IMR-90 (cell line): ENCODE measurements at places on chromosomes 3 and 15.

GRCh38 chr3:167484551-167484950 lies 10.7 kb upstream of the SERPINI2 start:
- DNase-seq = no peak

GRCh38 chr15:59553879-59554735 lies 57.5 kb upstream of the GCNT3 start:
- no peak for DNase-seq

GRCh38 chr15:29429584-29429983 lies 160.0 kb upstream of the NSMCE3 start:
- no peak for DNase-seq

DNA sequence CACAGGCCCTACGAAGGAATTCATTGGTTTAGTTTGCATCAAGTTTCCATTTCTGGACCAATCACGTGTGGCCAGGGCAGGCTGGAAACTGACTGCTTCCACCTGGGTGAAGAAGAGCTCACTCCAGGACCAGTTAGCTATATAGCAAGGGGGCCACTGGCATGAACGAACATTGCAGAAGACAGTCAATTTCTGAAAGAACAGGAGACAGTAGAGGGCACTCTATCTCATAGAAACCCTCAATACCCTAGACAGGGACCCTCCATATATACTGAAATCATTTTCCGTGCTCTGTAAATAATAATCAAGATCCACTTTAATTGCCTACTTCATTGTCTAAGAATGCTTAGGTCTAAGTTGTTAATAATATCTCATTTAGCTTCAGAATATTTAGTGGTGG lies 215.6 kb downstream of the CADPS start:
- DNase-seq = no peak

DNA sequence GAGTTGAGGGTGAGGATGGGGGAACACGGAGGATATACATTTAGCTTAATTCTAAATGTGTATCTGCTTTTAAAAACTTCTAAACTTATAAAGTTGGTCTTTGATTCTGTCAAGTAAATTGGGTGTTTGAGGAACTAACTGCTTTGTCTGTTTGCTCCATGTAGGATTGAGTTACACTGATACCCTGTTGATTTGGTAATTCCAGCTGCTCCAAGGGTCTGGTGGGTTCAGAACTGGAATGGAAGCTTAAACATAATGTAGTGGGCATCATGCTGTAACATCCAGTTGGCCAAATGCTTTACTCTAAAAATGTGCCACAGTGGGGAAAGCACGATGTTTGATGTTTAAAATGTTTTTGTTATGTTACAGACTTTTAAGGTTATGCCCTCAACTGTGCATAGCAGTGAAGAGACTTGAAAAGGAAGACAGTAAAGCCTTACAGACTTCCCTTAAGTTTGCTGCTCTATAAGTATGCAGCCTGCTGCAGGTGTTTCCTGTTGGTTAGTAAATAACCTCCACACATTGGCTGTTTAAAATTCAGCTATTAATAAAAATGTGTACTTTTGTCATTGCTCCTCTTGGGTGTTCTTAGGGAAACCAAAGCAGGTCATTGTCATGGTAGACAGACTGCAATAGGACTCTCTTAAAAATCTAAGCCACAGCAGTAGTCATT lies 5.9 kb upstream of the EDEM1 start:
- DNase-seq = no peak

- DNase-seq = peak; percentile 41
Observed at GRCh38 chr3:45618081-45618509, 23.5 kb downstream of the LIMD1 start.

- DNase-seq = no peak
Observed at GRCh38 chr3:132537297-132537696, 59.8 kb upstream of the ACKR4 start.

DNA sequence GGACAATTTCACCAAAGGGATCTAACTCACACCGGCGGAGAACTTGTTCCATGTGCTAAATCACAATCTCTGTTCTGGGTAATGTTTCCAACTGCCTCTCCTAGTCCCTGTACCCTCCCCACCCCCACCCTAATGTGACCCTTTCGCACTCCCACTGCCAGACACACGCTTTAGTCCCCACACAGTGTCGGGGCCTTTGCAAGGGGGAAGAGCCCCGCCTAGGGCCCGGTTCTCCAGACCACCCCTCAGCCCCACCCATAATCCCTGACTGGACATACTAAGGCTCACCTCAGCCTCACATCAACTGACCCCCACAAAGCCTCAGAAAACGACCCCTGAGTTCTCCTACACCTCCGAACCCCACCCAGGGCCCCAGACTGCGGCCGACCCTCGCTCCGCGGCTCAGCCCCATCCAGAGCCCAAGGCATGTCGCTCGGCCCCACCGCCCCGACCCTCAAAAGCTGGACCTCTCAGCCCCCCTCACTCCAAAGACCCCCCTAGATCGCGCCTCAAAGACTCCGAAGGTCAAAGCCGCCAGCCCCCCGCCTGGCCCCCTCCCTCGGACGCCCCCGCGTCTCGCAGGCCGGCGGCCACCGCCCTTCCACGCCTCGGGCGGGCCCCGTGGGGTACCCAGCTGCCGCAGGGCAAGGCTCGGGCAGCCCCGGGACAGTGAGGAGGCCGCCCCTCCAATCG lies 72.0 kb upstream of the MAP4 start:
- DNase-seq = no peak

GRCh38 chr3:62833538-62833937 lies 41.7 kb downstream of the CADPS start:
- no peak for DNase-seq

DNA sequence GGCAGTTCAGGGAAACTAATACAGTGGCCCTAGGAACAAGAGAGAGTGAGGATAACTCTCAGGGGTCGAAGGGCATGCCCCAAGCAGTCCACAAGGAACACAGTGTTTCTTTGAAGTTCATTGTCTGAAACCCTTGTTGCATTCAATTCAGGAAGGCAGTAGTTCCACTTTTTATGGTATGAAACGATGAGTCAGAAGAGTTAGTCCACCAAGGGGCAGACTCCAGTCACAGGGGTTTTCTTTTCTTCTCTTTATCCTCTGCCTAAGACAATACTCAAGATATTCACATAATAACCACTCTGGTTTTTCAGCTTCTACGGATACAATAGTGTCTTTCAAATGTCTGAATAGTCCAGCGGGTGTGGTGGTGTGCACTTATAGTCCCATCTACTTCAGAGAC lies 23.7 kb upstream of the TICRR start:
- no peak for DNase-seq

GRCh38 chr3:4812591-4812990 lies 166.6 kb upstream of the BHLHE40 start:
- no peak for DNase-seq

GRCh38 chr3:178059119-178059518 lies 477.1 kb upstream of the KCNMB2 start:
- DNase-seq = peak; percentile 57

DNA sequence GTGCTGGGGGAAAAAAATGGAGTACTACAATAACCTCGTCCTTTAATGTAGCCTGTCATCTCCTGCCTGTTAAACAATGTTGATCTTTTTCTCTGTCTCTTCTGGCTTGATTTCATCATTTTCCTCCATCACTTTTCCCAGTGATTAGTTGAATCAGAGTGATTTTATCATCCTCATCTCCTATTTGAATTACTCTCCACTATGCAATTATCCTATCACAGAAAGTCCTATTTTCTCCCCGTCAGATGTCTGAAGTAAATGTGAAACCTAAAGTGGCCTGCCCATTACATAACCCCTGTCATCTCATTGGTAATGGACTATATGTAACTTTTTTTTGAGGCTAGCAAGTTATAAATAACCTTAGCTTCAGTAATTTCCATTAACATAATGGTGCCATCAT lies 201.8 kb downstream of the CACNA2D3 start:
- DNase-seq = no peak

DNA sequence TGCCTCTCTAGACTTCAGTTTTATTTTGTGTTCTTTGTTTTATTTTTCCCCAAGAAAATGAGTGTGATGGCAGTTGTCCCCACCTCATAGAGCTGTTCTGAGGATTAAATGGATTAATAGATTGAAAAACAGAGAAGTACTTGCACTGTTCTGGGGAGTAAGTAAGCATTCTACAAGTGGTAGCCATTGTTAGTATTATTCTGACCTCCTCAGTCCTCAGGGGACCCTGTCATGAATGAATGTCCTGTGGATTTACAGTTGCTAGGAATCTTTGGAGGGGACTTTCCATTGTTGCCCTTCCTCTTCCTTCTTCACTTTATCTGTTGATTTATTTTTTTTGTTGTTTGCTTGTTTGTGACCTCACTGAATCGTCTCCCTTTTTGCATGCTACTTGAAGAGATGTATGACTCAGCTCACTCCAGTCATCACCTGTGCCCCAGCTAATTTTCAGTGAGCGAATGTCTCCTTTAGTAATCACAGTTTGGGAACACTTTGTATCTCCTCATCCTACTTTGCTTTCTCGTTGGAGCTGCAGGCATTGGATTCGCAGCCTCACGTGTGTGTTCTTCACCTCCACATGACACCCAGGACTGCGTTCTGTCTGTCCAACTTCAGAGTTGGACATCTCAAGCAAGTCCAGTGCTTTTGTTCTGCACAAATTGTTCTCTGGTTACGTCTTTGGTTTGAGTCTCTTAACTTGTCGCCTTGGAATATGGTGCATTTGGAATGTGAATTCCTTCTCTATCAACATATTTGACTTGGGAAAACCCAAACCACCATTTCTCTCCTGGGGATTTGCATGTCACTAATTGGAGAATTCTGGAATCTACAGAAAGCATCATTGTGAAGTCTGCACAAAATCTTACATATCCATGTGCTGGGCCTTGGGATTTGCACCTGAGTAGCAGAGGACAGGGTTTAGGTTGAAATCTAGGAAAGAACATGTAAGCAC lies 54.5 kb downstream of the LRTM1 start:
- DNase-seq = peak; percentile 27

GRCh38 chr3:37290551-37290950 lies 116.2 kb upstream of the LRRFIP2 start:
- peak; percentile 75 for DNase-seq

DNA sequence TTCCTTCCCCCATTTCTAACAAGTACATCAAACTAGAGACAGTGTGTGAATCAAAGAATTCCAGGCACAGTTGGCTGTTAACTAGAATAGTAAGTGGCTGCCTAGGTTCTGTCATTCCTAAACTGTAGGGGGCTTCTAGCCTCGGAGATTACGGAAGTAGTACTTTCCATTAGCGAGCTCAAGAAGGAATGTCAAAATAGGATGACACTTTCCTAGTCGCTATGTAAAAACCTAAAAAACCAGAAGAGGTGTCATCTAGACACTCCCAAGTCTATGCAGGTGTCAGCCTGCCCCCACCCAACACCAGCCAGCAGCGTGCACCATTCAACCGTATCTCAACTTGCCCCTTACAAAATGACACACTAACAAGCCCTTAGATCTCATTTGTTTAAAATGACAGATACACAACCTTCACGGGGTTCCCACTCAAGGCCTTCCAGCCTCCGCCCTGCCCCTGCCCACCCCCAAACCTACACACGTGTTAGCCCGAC lies 874 bp downstream of the INO80 start:
- peak; percentile 35 for DNase-seq

DNA sequence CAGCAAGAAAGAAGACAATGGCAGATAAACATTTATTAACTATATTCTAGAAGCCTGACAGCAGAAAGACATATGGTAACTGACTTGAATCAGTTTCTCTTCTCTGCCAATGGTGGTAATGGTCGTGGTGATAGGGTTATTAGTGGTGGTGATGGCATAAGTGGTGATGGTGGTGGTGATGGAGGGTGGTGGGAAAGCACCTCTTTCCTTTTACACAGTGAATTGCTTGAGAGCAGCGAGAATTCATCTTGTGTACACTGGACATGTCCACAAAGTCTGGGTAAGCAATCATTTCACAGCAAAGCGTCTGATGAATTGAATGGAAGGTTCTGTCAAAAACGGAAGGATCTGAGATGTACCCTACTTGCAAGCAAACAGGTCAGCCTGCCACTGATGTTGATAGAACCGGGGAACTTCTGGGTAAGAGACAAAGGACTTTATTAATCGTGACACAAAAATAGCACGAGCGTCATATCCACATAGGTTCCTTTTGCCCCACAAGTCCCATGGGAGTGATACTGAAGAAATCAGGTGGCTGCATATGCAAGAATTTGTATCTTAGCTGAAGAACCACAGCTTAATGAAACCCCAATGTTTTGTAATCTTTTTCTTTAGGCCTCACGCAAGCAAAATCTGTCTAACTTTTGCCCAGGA lies 23.5 kb upstream of the TBC1D5 start:
- no peak for DNase-seq

DNA sequence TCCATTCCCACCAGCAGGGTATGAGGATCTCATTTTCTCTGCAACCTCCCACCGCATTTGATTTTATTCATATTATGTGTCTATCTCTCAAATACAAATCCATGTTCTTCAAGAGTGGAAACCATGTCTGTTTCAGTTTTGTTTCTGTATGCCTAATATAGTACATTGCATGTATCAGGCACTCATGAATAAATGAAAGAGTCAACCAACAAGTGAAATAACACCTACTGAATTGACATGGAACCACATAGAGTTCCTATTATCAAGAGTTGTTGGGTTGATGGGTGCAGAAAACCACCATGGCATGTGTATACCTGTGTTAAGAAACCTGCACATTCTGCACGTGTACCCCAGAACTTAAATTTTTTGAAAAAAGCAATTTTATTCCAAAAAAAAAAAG lies 466.8 kb downstream of the LPP start:
- DNase-seq = no peak

- DNase-seq = no peak
Observed at GRCh38 chr15:92624401-92624991, 31.1 kb downstream of the FAM174B start.

GRCh38 chr3:60036803-60037202 lies 987.0 kb upstream of the CFAP20DC start:
- DNase-seq = no peak

GRCh38 chr3:178022599-178022998 lies 513.6 kb upstream of the KCNMB2 start:
- peak; percentile 25 for DNase-seq

GRCh38 chr3:15497964-15498363 lies 23.5 kb downstream of the COLQ start:
- no peak for DNase-seq

- DNase-seq = no peak
Observed at GRCh38 chr3:139123377-139124095, 78.8 kb upstream of the PRR23C start.

DNA sequence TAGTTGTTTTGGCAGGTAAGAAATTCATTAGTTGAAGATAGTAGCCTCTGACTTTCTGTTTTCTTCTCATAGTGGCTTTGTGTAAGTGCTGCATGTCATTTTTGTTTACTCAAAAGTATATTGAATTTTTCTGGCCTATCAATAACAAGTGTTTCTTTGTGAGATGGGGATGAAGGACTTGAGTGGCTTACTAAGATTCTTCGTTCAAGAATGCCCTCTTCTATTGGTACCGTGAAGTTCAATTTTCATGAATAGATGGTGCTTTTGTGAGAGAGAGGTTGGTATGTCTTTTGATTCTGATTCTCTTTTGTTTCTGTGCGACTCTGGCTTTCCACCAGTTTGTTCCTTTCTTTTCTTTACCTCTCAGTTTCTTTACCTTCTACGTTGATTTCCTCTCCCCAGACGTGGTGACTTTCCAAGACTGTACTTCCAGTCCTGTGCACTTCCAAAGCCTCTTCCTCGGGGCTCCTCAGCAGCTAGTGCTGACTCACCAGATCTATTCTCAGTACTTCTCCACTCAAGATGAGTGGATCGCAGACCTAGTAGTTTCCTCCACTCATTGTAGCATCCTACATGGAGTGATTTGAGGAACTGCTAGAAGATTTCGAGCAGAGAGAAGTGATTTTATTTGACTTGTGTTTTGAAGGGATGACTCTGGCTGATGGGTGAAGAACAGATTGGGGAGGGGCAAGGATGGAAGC lies 82.0 kb upstream of the EPHB3 start:
- DNase-seq = no peak
